ENCODE measurements at places on chromosomes 4 and X.

GRCh38 chr4:118888666-118889311, at the start of gene SYNPO2:
TSS of gene SYNPO2 (plus strand) at chr4:118888854. CDS start at chr4:118889037, 183 bp downstream.
- no peak within 1 kb of the TSS for H3K27ac ChIP-seq
- peak; percentile 92 for DNase-seq
- peaks cover 15% of the 10 kb centered on the region for H3K4me1 ChIP-seq

GRCh38 chr4:5974321-5974720, 43.9 kb downstream of the C4orf50 start:
- H3K27me3 ChIP-seq = no peaks in the 10 kb centered on the region
- DNase-seq = no peak
- H3K27ac ChIP-seq = no peak overlapping the region
- 0 out of 2 replicates have a peak, but pooled peaks cover 6% of the 10 kb centered on the region for H3K4me1 ChIP-seq
- H3K36me3 ChIP-seq = no peaks in the 10 kb centered on the region
- H3K4me3 ChIP-seq = no peak overlapping the region

DNA sequence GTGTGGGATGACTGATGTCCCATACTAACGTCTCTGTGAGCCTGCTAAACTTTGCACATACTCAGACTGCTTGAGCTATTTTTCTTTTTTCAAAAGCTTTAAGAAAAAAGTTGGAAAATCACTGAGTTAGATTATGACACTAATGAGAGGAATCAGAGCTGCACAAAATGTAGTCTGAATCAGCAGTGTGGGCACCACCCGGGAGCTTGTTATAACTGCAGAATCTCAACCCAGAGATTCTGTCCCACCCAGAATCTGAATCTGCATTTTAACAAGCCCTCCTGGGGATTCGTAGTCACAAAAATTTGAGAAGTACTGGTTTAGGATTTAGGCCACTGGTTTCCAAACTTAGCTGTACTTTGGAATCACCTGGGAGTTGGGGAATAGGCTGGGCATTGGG, 102.1 kb upstream of the MID1IP1 start:
- no peaks in the 10 kb centered on the region for H3K27me3 ChIP-seq
- no peak for DNase-seq
- no peak overlapping the region for H3K27ac ChIP-seq

DNA sequence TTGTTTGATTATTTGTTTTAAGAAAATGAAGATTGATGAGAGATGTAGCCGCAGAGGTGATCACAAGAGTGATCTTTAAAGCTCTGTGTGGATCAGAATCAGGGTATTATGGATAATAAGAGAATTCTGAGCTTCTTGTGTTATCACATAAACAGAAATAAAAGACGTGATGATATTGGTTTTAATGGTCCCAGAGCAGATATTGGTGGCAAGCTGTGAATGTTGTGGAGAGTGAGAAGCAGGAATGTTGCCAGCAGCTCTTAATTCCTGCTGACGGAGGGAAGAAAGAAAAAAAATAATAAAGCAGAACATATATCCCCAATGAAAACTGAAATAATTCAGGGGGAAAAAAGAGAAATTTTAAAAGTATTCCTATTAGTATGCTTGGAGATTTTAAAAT, 1015.9 kb downstream of the PCDH18 start:
- peaks cover 18% of the 10 kb centered on the region for H3K4me1 ChIP-seq
- no peak for DNase-seq
- no peak overlapping the region for H3K4me3 ChIP-seq
- H3K27me3 ChIP-seq = no peaks in the 10 kb centered on the region
- H3K36me3 ChIP-seq = peaks cover 6% of the 10 kb centered on the region

DNA sequence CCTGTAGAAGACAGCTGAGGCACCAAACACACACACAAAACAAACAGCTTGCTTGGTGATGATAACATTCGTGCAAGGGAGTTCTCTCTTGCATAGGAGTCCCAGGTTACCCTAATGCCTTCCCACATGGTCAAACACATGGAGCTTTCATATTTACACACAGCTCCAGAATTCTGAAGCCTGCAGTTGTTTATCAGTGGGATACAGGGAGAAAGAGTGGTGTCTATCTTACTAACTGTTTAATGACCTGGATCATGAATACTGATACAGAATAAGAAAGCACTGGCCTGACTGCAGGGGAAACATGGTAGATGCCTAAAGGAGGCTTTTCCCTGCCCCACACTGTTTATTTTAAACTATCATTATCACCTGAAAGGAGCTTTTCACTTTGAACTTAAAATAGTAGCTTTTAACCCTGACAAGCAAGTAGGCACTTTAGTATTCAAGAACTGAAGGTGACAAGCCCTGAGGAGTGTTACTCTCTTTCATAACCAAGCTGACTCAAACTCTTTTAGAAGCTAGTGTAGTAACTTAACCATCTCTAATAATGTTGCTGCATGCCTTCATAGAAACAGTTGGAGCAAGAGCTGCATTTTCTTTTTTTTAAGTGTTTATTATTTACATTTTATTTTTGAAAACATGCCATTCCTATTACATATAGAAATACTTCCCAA, 15.6 kb downstream of the TET2 start:
- H3K27me3 ChIP-seq = peaks cover 92% of the 10 kb centered on the region
- no peak overlapping the region for H3K27ac ChIP-seq
- no peak overlapping the region for H3K4me3 ChIP-seq
- peaks cover 16% of the 10 kb centered on the region for H3K4me1 ChIP-seq
- peak; percentile 45 for DNase-seq
- H3K36me3 ChIP-seq = no peaks in the 10 kb centered on the region

DNA sequence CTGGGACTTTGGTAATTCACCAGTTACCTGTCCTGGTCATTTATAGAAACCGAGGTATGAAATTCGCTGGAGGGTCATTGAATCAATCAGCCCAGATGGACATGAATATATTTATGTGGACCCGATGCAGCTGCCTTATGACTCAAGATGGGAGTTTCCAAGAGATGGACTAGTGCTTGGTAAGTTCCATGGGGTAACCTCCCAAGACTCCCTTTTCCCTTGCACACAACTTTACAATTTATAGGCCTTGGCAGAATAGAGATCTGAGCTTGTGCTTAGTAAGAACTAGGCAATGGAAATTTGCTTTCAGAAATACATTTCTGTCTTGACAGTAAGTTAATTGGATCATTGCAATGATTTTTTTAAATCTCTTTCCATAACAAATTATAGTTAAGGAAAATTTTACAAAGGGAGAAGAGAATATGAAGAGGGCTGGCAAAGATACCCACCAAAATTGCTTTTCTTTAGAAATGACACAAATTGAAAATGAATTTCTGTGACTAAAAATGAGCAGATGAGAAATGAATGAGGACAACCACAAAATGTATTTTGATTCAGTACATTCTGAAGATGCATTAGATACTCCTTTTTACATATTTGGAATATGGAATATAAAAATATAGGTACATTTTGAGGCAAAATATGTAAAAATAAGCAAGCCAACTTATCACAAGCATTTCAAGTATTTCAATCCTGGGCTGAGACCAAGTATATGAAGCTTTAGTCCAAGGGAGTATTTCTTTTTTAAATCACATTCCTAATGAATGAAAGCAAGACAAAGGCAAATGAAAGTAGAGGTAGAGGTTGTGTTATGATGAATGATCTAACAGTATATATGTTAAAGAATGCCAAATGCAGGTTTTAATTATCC, 45.9 kb downstream of the PDGFRA start:
- H3K27me3 ChIP-seq = no peaks in the 10 kb centered on the region
- no peak overlapping the region for H3K27ac ChIP-seq
- H3K4me1 ChIP-seq = peaks cover 29% of the 10 kb centered on the region
- H3K36me3 ChIP-seq = no peaks in the 10 kb centered on the region
- no peak for DNase-seq

GRCh38 chrX:49061490-49061889, 2.7 kb downstream of the CCDC120 start:
- no peak overlapping the region for H3K27ac ChIP-seq
- DNase-seq = no peak
- no peaks in the 10 kb centered on the region for H3K36me3 ChIP-seq
- H3K4me1 ChIP-seq = no peaks in the 10 kb centered on the region
- no peaks in the 10 kb centered on the region for H3K27me3 ChIP-seq

GRCh38 chr4:82594456-82594855, 32.7 kb upstream of the TMEM150C start:
- no peaks in the 10 kb centered on the region for H3K27me3 ChIP-seq
- no peak overlapping the region for H3K4me3 ChIP-seq
- H3K36me3 ChIP-seq = no peaks in the 10 kb centered on the region
- no peak overlapping the region for H3K27ac ChIP-seq

DNA sequence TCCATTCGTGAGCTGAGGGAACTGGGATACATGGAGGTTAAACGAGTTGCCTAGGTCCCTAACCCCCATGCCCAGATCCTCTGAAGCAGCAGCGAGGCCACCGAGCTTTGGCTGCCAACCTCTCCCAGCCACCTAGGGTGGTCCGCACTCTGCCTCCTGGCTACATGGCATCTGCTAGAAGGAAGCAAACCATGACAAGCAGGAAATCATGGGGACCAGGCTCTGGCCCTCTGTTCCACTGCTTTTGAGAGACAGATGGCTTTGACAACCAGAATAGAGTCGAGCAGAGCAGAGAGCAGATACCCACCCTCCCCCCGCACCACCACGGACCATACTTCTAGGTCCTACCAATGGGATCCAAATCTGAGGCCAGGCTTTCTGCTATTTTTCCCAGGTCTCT, 37.5 kb upstream of the NKRF start:
- H3K4me1 ChIP-seq = no peaks in the 10 kb centered on the region
- H3K27ac ChIP-seq = no peak overlapping the region
- H3K36me3 ChIP-seq = no peaks in the 10 kb centered on the region
- no peak overlapping the region for H3K4me3 ChIP-seq
- no peak for DNase-seq

- DNase-seq = no peak
- peaks cover 25% of the 10 kb centered on the region for H3K4me1 ChIP-seq
- no peak overlapping the region for H3K4me3 ChIP-seq
- H3K27ac ChIP-seq = no peak overlapping the region
- H3K36me3 ChIP-seq = no peaks in the 10 kb centered on the region
These were observed 25.8 kb upstream of the USP46 start for GRCh38 chr4:52684896-52685295.

DNA sequence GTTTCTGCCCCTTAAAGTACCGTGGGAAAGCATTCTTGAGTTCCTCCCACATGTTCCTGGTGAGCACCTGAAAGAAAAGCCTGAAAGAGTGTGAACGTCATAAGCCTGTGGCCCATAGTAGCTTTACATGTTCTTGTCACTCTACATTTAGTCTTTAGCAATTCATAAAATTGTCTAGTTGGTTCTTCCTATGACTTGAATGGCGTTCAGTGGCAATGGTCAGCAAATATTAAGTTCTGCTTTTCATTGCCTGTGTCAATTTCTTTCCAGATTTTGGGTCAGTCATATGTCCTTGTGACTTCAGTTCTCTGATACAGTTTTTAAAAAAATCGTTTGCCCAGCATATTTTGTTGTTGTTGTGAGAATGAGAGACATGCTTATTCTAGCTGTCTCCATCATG, 650.0 kb upstream of the BOD1L1 start:
- H3K4me3 ChIP-seq = no peak overlapping the region
- 0 out of 2 replicates have a peak, but pooled peaks cover 8% of the 10 kb centered on the region for H3K4me1 ChIP-seq

- no peak overlapping the region for H3K27ac ChIP-seq
- no peaks in the 10 kb centered on the region for H3K4me1 ChIP-seq
- peaks cover 4% of the 10 kb centered on the region for H3K36me3 ChIP-seq
- H3K4me3 ChIP-seq = no peak overlapping the region
- no peak for DNase-seq
- no peaks in the 10 kb centered on the region for H3K27me3 ChIP-seq
These were observed 29.7 kb upstream of the PPP2R2C start for GRCh38 chr4:6502147-6502546.

DNA sequence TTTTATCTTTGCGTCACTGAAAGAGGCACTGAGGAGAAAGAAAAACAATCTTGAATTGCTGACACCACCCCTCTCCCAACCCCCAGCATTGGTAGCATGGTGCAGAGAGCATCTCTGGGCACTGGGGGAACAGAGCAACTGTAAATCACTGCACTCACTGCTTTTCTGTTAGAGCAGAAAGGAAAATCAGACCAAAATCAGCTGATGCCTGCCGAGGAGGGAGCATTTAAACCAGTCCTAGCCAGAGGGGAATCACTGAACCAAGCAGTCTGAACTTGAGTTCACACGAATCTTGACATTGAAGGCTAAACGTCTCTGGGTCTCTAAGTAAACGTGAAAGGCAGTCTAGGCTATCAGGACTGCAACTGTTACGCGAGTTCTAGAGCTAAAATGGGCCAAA, 205.8 kb downstream of the SPANXN4 start:
- no peak overlapping the region for H3K27ac ChIP-seq
- H3K27me3 ChIP-seq = no peaks in the 10 kb centered on the region
- no peaks in the 10 kb centered on the region for H3K36me3 ChIP-seq
- no peaks in the 10 kb centered on the region for H3K4me1 ChIP-seq

- H3K27ac ChIP-seq = no peak overlapping the region
- no peaks in the 10 kb centered on the region for H3K27me3 ChIP-seq
- no peaks in the 10 kb centered on the region for H3K4me1 ChIP-seq
- no peaks in the 10 kb centered on the region for H3K36me3 ChIP-seq
- no peak overlapping the region for H3K4me3 ChIP-seq
These were observed 223.2 kb downstream of the PCDH7 start for GRCh38 chr4:30943356-30943755.

GRCh38 chr4:147980586-147980985, 248.7 kb downstream of the ARHGAP10 start:
- no peaks in the 10 kb centered on the region for H3K36me3 ChIP-seq
- DNase-seq = no peak
- no peak overlapping the region for H3K4me3 ChIP-seq
- no peak overlapping the region for H3K27ac ChIP-seq
- peaks cover 5% of the 10 kb centered on the region for H3K4me1 ChIP-seq

- H3K4me3 ChIP-seq = no peak overlapping the region
- no peak overlapping the region for H3K27ac ChIP-seq
- no peaks in the 10 kb centered on the region for H3K36me3 ChIP-seq
These were observed 78.7 kb upstream of the PCDH18 start for GRCh38 chr4:137610960-137611359.

DNA sequence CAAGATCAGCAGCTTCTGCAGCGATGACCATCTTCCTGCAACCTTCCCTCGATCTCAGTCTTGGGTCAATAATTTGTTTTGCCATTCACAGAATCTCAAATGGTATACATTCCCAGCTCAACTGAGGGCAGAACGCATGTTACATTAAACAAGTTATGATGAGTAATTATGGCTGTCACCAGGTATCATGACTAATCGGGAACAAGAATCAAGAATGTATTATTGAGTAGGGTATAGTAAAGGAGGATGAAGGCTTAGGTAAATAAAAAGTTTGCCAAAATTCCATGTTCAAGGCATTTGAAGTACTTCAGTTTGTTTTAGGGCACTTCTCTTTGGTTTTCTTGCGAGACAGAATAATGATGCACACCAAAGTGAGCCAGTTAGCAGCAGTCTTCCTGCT, 194.1 kb downstream of the SH2D1A start:
- no peak overlapping the region for H3K27ac ChIP-seq
- DNase-seq = no peak

GRCh38 chrX:24851289-24851688, 157.6 kb downstream of the POLA1 start:
- no peaks in the 10 kb centered on the region for H3K27me3 ChIP-seq
- DNase-seq = no peak
- peaks cover 7% of the 10 kb centered on the region for H3K4me1 ChIP-seq
- H3K36me3 ChIP-seq = no peaks in the 10 kb centered on the region
- no peak overlapping the region for H3K27ac ChIP-seq

GRCh38 chrX:139559383-139560042, 29.0 kb downstream of the F9 start:
- no peaks in the 10 kb centered on the region for H3K27me3 ChIP-seq
- no peaks in the 10 kb centered on the region for H3K4me1 ChIP-seq
- DNase-seq = peak; percentile 63
- no peaks in the 10 kb centered on the region for H3K36me3 ChIP-seq
- H3K27ac ChIP-seq = no peak overlapping the region
- no peak overlapping the region for H3K4me3 ChIP-seq

Measured in GM23338 (cell line).